Vagina (tissue), 2 donors: ENCODE measurements at places on chromosomes 2 and 18. TPM values are rescaled to one million over a fixed set of nuclear protein-coding genes. Genes with fewer than 3 reads are reported as not detected.
A peak's percentile ranks its signal among the peaks of the same experiment; 100 is the strongest.

Gene TMEM200C
- under 0.01 TPM for total RNA-seq

Gene HOXD11
- 19.4 TPM for total RNA-seq

Gene TMBIM1
- total RNA-seq, result 232 TPM

Gene TEX44
- not detected for total RNA-seq

Gene CAPN13
- not detected for total RNA-seq

Gene LIMS4
- 1.5 TPM for total RNA-seq

Gene NEMP2
- 2.2 TPM for total RNA-seq

Gene CNGA3
- not detected for total RNA-seq

Gene ZNF396
- total RNA-seq, result 0.98 TPM

DNA sequence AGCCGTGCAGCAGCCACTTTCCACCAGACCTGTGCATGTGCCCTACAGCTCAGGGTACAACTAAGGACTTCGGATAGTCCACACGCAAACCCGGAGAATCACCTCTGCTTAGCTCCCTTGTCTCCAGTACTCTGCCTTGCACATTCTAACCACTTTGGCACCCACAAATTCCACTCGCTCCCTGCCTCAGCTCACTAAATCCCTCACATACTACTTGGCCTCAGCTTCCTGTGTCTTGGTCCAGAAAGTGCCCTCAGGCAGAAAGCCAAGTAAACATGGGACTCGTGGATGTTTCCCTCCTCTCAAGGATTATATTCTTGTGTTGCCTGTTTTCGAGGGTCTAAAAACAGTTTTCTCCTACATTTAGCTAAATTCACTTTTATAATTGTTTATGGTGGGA is 157.8 kb upstream of the DAPL1 start:
- H3K27me3 ChIP-seq, result no peaks in the 10 kb centered on the region
- H3K36me3 ChIP-seq, result peaks cover 22% of the 10 kb centered on the region

- H3K4me3 ChIP-seq, result no peak overlapping the region
- no peaks in the 10 kb centered on the region for H3K27me3 ChIP-seq
- no peak overlapping the region for H3K27ac ChIP-seq
- DNase-seq, result peak; percentile 79
Observed at GRCh38 chr18:46566111-46566510, 90.9 kb downstream of the LOXHD1 start.

DNA sequence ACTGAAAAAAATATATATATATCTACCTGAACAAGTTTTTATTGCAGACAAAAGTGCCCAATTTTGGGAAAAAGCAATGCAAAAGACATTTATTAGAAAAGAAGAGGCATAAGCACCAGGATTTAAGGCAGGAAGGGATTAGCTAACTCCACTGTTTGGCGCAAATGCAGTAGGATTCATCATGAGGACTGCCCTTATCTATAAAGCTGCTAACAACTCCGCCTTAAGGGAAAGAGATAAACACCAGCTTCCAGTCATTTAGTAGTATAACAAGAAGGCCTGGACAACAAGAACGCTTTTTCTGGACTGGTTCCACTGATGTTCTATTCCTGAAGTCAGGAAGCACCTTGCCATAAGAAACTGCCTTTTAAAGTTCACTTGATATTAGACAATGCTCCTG is 52.9 kb upstream of the FSHR start:
- H3K4me1 ChIP-seq, result no peaks in the 10 kb centered on the region
- no peaks in the 10 kb centered on the region for H3K27me3 ChIP-seq
- no peaks in the 10 kb centered on the region for H3K36me3 ChIP-seq
- DNase-seq, result no peak
- H3K4me3 ChIP-seq, result no peak overlapping the region
- H3K27ac ChIP-seq, result no peak overlapping the region

- DNase-seq, result no peak
- H3K27me3 ChIP-seq, result no peaks in the 10 kb centered on the region
- H3K4me1 ChIP-seq, result no peaks in the 10 kb centered on the region
- no peak overlapping the region for H3K4me3 ChIP-seq
- no peak overlapping the region for H3K27ac ChIP-seq
Observed at GRCh38 chr18:73283032-73283431, 415.2 kb upstream of the NETO1 start.

DNA sequence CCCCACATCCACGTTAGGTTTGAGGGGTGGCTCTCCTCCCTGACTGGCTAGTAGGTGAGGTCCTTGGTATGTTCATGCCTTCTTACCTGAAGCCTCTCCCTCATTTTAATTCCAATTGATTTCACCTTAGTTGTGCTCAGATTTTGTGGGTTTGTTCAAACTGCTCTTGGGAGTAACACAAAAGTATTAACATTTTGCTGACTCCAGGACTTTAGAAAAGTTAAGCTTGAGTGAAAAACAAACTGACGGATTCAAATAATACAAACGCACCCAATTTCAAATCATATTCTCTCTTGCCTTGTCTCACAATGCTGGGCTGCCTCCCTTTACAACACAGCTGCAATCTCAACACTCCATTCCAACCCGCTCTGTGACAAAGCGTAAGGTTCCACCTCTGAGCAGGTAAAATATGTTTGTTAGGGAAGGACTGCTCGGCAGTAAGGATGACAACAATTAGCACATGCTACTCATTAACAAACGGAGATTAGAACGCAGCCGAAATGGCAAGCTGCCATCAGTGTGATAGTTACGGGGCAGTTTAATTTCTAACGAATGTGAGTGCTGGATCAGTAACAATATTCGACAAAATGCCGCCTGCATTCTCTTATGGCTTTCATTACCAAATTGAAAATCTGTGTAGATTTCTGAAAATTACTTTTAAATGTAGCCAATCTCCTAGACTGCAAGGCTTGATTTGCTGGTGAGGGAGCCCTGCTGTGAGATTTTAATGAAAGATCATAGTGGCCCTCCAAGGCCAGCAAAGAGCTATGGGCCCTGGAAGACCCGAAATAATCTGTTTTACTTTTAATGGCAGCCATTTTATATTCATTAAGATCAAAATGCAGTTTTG is 730.6 kb upstream of the FANCL start:
- H3K36me3 ChIP-seq, result no peaks in the 10 kb centered on the region
- no peak overlapping the region for H3K27ac ChIP-seq
- H3K27me3 ChIP-seq, result no peaks in the 10 kb centered on the region
- H3K4me3 ChIP-seq, result no peak overlapping the region
- no peak for DNase-seq

DNA sequence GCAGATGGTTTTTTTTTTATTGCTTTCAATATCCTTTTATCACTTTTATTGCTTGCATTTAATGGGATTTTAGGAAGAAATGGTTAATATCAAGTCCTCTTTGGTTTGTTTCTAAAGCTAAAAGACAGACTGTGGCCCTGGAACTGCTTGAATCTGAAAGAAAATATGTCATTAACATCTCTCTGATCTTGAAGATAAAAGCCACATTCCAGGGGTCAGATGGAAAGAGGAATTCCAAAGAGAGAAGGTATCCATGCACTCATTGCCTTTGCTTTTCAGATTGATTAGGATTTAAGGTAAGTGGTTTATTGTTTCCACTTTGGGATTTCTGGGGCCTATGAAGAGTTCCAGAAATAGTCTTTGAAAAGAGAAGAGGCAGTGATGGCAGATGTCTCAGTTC is 54.1 kb downstream of the ARHGEF33 start:
- peaks cover 5% of the 10 kb centered on the region for H3K4me1 ChIP-seq
- H3K4me3 ChIP-seq, result no peak overlapping the region
- H3K27ac ChIP-seq, result no peak overlapping the region
- H3K36me3 ChIP-seq, result no peaks in the 10 kb centered on the region
- H3K27me3 ChIP-seq, result no peaks in the 10 kb centered on the region
- DNase-seq, result no peak

- H3K36me3 ChIP-seq, result no peaks in the 10 kb centered on the region
- no peak overlapping the region for H3K4me3 ChIP-seq
- peaks cover 21% of the 10 kb centered on the region for H3K4me1 ChIP-seq
- no peaks in the 10 kb centered on the region for H3K27me3 ChIP-seq
- DNase-seq, result no peak
Observed at GRCh38 chr2:158806941-158807340, 11.8 kb downstream of the DAPL1 start.

GRCh38 chr18:21602299-21602587 is 1.7 kb upstream of the ESCO1 start:
- H3K27ac ChIP-seq, result no peak overlapping the region
- no peak overlapping the region for H3K4me3 ChIP-seq
- no peak for DNase-seq
- H3K36me3 ChIP-seq, result no peaks in the 10 kb centered on the region
- H3K27me3 ChIP-seq, result no peaks in the 10 kb centered on the region
- H3K4me1 ChIP-seq, result peaks cover 27% of the 10 kb centered on the region

DNA sequence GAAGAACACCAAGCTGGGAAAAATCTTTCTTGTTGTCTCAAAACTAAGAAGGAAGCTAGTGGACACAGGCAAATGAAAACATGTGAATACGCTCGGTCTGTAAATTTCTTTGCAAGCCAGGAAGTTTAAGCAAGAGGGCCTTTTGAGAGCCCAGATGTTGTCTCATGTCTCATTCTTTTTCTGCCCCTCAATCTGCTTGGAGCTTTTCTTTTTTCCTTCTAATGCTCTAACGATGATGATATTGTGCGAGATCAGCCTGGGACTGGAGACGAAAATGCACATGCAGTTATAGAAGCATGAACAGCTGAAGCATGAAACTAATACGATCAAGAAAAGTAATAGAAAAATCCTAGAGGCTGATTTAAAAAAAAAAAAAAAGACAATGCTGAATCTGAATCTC is 138.6 kb upstream of the CHAC2 start:
- H3K36me3 ChIP-seq, result no peaks in the 10 kb centered on the region
- no peaks in the 10 kb centered on the region for H3K27me3 ChIP-seq
- DNase-seq, result no peak

DNA sequence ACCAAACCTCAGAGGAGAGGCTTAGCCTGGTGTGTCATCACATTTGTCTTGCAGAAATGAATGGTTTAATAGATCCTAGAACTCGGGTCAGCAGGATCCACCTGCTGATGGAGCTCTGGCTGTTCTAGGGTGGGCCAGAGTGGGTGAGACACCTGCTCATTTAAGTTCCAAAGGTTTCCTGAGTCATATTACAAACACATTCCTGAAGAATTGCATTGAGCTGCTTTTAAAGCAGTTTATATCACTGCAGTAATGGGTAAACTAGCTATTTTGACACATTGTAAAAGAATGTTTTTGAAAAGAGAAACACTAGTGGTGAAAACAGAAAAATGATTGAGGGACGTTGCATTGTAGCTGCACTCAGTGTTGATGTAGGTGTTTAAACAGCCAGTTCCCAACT is 175.3 kb upstream of the TCF4 start:
- H3K4me1 ChIP-seq, result no peaks in the 10 kb centered on the region
- no peaks in the 10 kb centered on the region for H3K27me3 ChIP-seq
- H3K27ac ChIP-seq, result no peak overlapping the region
- no peaks in the 10 kb centered on the region for H3K36me3 ChIP-seq
- DNase-seq, result no peak
- H3K4me3 ChIP-seq, result no peak overlapping the region

DNA sequence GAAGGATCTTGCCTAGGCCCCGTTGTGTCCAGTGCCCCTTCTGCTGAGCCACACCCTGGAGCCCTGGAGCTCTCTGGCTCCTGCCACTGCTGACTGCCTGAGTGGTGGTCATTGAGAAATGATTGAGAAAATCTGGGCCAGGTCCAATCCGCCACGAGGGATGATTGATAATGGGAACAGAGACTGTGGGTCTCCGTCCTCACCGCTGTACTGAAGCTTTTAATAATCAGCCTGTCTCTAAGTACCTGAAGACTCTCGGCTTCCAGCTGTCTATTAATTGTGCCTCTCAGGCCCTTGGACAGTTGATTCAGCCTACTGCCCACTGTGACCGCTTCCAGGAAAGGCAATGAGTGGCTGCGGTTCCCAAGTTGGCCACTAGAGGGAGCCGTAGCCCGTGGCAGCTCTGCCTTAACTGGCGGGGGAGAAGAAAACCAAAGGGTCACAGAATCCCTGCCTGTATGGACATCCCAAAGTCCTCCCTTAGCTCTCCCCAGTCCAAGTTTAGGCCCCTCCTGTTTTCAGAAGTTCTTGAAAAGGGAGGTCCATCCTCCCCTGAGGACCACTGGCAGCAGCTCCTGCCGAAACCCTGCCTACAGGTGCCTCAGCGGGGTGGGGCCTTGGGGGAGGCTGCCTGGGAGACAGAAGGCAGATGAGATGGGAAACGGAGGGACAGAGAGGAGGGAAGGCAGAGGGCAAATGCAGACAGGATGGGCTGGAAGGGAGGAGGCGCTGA is 213.6 kb downstream of the TNS1 start:
- H3K36me3 ChIP-seq, result no peaks in the 10 kb centered on the region
- H3K4me1 ChIP-seq, result peaks cover 19% of the 10 kb centered on the region
- peak overlapping the region; percentile 28 for H3K27ac ChIP-seq
- no peaks in the 10 kb centered on the region for H3K27me3 ChIP-seq
- peak overlapping the region; percentile 16 for H3K4me3 ChIP-seq

DNA sequence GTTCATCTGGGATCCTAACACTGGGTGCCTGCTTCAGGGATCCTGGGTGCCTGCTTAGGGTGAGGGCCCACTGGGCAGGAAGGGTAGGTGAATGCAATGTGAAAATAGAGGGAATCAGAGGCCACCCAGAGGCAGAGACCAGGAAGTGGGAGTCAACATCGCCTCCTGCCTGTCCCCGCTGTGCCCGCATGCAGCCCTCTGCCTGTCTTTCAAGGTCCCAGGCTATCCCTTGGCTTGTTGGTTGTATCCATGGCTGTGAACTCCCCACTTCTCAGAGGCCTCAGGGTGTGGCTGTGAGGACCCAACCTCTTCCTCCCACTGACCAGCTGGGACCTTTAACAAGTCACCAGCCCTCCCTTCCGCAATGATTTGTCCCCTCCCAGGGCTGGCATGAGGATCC is 26.5 kb downstream of the PSD4 start:
- no peak for DNase-seq
- H3K36me3 ChIP-seq, result no peaks in the 10 kb centered on the region
- no peaks in the 10 kb centered on the region for H3K27me3 ChIP-seq
- H3K4me1 ChIP-seq, result peaks cover 22% of the 10 kb centered on the region
- H3K4me3 ChIP-seq, result no peak overlapping the region
- H3K27ac ChIP-seq, result peak overlapping the region; percentile 85

- H3K36me3 ChIP-seq, result no peaks in the 10 kb centered on the region
- H3K4me1 ChIP-seq, result no peaks in the 10 kb centered on the region
- no peak for DNase-seq
- no peaks in the 10 kb centered on the region for H3K27me3 ChIP-seq
Observed at GRCh38 chr2:111029181-111029927, 91.4 kb upstream of the BCL2L11 start.

- H3K27ac ChIP-seq, result peak overlapping the region; percentile 62
- H3K36me3 ChIP-seq, result no peaks in the 10 kb centered on the region
- DNase-seq, result no peak
Observed at GRCh38 chr2:170714381-170715061, 616 bp upstream of the SP5 start.
